ENCODE measurements at places on chromosomes 4 and X.

GRCh38 chrX:151004085-151004484 is 20.9 kb downstream of the HMGB3 start:
- no peak for DNase-seq

DNA sequence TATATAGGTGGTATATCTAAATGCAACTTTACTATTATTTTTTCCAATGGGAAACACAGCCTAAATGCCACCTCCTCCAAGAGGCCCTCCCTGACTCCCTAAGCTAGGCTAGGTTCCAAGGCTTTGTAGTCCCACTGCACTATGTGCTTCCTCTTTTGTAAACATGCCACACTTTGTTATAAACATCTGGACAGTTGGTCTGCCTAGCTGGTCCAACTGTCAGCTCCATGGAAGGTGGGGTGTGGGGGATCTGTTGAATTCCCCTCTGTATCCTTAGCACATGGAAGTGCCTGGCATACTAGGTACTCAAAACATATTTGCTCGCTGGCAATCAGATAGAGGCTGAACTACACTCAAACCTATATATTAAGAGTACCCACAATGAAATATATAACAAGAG is 63.4 kb downstream of the SLC9A7 start:
- no peak for DNase-seq

- no peak for DNase-seq
Observed at GRCh38 chr4:85531560-85532341, 56.8 kb downstream of the ARHGAP24 start.

GRCh38 chr4:64821219-64821976 is 412.1 kb upstream of the TECRL start:
- no peak for DNase-seq

- DNase-seq, result no peak
Observed at GRCh38 chr4:74968456-74969164, 35.7 kb downstream of the PARM1 start.

GRCh38 chrX:43000121-43000520 is 222.2 kb upstream of the PPP1R2C start:
- DNase-seq, result no peak

GRCh38 chrX:23509256-23509655 is 158.0 kb upstream of the PRDX4 start:
- DNase-seq, result no peak

- no peak for DNase-seq
Observed at GRCh38 chrX:41984628-41985027, 61.3 kb upstream of the CASK start.

- no peak for DNase-seq
Observed at GRCh38 chrX:26778320-26778888, 562.4 kb downstream of the MAGEB5 start.

- DNase-seq, result no peak
Observed at GRCh38 chr4:118889312-118889691, 648 bp downstream of the SYNPO2 start.

GRCh38 chr4:4492161-4492847 is 49.5 kb downstream of the STX18 start:
- DNase-seq, result no peak

- DNase-seq, result no peak
Observed at GRCh38 chr4:2370597-2371320, 47.7 kb downstream of the ZFYVE28 start.

- DNase-seq, result no peak
Observed at GRCh38 chr4:31620476-31620875, 900.3 kb downstream of the PCDH7 start.

DNA sequence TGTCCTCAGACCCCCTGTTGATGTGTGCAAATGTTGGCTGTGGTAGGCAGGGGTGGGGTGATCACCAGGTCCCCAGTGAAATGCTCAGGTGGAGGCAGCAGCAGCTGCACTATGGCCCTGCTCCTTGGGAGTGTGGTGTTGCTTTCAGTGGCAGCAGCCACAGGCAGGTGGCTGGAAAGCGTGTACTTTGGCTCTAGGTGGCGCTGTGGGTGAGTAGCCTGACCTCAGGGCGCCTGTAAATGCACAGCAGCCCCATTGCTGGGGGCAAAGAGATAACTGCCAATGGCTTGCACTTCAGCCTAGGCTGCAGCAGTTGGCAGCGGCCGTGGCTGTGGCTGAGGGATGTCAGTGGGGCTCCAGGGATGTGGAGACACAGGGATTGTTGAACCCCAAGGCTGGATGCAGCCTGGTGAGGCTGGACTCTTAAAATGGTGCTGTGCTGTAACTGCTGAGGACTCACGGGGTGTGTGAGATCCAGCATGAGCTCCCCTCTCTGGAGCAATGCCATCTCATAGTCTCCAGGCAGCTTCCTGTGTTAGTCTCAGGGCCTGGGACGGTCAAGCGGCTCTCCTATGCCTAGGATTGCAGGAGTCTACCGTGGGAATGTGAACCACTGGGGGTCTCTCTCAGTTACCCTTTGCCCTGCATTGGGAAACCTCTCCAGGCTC is 421.7 kb upstream of the HTR2C start:
- no peak for DNase-seq

GRCh38 chr4:186078981-186079638 is 10.2 kb downstream of the TLR3 start:
- no peak for DNase-seq

Measured in NCI-H2081 (cell line).